ENCODE measurements at places on chromosomes 11 and 22.

GRCh38 chr11:3123305-3123704, 41.8 kb downstream of the OSBPL5 start:
- no peak for DNase-seq

DNA sequence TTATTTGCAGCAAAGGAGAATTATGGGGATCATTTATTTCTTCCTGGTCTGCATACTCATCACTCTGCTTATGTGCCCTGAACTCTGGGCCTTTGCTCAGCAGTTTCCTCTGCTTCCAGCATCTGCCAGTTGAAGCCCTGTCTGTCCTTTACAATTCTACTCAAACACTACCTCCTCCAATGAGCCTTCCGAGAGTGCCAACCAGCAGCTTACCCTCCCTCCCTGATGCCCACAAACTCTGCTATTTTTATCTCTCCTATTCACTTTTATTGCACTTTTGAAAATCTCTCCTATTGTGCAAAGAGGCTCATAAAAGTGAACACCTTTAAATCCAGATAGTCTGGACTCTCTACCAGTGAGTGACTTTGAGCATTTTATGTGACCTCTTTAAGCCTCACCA, 3.6 kb upstream of the ME3 start:
- no peak for DNase-seq

GRCh38 chr11:74008373-74009229, at the start of gene UCP3:
TSS of gene UCP3 (minus strand) at chr11:74009085. CDS start at chr11:74007042, 2,043 bp downstream.
- DNase-seq = no peak

- no peak for DNase-seq
Measured at GRCh38 chr11:76120513-76121101, 85.7 kb downstream of the WNT11 start.

GRCh38 chr11:114479331-114479730, 40.1 kb downstream of the REXO2 start:
- no peak for DNase-seq

- DNase-seq = no peak
Measured at GRCh38 chr11:113255096-113255495, 59.3 kb upstream of the TTC12 start.

DNA sequence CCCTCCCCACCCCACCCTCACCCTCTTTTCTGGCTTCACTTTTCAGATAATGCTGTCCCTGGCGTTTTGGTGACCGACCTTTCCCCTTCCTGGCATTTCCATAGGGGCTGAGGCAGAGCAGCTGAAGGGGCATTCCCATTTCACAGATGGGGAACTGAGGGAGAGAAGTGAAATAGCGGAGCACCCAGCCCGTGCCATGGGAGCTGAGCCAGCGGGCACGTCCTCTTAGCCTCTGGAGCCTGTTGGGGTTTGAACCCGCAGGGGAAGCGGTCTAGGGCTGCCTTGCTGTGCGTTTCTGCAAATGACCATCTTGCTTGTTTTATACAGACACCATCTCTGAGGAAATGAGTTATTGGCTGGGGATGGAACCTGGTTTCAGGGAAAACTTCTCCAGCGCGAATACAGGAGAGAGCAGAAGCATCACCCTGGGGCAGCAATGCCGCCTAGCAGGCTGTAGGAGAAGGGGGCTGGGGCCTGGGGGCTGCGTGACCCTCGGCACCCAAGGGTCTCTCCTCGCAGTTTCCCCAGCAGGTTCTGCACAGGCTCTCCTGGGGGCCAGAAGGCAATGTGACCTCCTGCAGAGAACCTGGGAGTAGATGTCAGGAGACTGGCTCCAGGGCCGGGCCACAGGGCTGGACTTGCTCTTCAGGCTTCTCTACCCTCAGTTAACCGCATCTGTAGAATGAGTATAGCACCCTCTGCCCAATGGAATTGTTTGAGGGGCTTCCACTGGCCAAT, 1.5 kb downstream of the PTPRJ start:
- no peak for DNase-seq

DNA sequence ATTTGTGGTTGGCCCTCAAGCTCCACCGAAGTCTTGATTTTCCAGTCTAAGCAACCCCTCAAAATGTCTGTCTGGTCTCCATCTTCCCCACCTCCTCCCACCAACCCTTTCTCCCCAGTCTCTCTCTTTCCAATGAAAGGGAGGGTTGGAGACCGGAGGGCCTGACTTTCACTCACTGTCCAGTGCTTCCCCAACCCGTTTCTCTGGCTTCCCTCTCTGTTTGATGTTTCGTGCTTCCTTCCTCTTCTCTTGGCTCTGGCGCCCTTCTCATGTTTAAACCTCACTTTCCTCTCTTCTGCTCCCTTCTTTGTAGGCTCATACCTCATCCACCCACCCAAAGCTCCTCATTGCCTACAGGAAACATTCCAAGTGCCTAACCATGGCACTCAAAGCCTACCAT, 11.1 kb upstream of the VPS37C start:
- no peak for DNase-seq

- DNase-seq = no peak
Measured at GRCh38 chr11:279040-279965, 1.1 kb downstream of the NLRP6 start.

- no peak for DNase-seq
Measured at GRCh38 chr11:119375337-119376196, 5.9 kb downstream of the USP2 start.

GRCh38 chr11:11520231-11521015, 101.4 kb downstream of the GALNT18 start:
- DNase-seq = no peak

DNA sequence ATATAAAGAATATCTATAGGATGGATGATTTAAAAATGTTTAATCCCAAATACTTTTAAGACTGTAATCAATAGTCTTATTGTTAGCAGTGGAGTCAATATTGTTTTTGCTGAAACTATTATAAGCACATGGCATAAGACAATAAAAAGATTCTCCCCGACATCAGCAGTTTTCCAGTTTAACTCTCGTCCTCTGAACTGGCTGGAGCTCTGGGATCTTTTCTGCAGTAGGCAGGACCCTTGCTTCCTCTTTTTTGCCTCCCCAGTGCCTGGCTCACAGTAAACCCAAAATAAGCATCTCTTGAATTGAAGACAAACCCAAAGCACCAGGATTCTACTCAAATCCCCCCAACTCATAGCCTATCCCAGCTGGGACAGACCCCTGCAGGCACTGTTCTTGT, 32.9 kb downstream of the KCNJ1 start:
- DNase-seq = no peak

DNA sequence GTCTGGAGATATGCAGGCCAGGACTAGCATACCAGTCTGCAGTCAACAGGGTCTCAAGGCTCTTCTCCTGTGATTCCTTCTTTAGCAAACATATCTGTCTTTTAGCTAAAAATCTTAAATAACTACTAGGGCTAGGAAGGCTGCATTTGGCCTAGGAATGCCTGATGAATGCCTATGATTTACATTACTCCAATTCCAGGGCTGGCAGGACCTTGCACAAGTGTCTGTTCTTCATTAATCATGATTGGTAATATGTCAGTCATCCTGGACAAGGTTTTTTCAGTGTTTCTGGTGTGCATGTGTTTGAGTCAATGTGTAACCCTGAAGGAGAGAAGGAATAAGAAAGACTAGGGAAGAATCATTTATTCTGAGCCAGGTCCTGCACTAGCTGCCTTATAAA, 280.5 kb upstream of the NARS2 start:
- DNase-seq = no peak

DNA sequence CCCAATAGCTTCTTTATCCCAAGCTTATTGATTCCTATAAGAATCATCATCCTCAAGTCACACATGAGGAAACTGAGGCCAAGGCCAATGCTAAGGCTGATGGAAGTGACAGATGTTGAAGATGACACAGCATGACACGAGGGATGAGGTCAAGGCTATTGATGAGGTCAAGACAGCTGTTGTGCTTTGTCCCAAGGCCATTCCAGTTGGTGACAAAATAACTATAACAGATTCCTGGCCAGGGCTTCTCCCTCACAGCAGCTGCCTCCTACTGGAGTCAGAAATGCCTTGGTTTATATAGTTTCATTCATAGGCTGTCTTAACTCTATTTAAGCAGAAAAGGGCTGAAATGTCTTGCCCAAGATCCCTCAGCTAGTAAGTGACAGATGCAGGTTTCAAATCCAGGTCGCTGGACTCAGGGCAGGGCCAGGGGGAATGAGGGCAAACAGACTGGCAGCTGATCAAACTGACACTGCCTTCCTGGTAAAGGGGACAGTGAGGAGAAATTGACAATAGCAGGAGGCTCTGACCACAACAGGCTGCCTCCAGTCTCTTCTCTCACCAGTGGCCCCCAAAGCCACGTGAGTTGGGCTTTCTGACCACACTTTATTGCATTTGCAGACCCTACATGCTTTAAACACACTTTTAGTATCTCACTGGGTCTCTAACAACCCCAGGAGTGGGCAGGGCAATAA, 16.5 kb downstream of the MIF start:
- no peak for DNase-seq

DNA sequence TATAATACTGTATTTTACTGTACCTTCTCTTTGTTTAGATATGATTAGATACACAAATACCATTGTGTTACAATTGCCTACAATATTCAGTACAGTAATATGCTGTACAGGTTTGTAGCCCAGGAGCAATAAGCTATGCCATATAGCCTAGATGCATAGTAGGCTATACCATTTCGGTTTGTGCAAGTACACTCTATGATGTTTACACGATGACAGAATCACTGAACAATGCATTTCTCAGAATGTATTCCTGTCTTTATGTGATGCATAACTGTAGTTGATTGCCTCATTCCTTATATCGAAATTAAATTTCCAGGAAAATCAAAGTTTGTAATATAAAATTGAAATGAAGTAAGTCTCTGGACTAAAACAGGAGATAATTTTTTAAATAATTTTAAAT, 49.3 kb upstream of the OR5P2 start:
- DNase-seq = no peak

- no peak for DNase-seq
Measured at GRCh38 chr11:131841028-131841427, 470.6 kb downstream of the NTM start.

- no peak for DNase-seq
Measured at GRCh38 chr11:116403794-116404461, 368.9 kb downstream of the BUD13 start.

DNA sequence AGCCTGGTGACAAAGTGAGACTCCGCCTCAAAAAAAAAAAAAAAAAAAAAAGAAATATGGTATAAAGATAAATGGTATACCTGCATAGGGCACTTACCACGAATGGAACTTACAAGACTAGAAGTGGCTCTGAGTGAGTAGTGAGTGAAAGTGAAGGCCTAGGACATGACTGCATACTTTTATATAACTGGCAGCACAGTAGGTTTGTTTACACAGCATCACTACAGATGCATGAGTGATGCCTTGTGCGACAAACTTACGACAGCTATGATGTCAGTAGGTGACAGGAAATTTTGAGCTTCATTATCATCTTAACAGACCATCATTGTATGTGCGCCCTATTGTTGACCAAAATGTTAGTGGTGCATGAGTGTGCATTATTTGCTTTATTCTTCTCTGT, 17.7 kb downstream of the XRCC6 start:
- DNase-seq = no peak

DNA sequence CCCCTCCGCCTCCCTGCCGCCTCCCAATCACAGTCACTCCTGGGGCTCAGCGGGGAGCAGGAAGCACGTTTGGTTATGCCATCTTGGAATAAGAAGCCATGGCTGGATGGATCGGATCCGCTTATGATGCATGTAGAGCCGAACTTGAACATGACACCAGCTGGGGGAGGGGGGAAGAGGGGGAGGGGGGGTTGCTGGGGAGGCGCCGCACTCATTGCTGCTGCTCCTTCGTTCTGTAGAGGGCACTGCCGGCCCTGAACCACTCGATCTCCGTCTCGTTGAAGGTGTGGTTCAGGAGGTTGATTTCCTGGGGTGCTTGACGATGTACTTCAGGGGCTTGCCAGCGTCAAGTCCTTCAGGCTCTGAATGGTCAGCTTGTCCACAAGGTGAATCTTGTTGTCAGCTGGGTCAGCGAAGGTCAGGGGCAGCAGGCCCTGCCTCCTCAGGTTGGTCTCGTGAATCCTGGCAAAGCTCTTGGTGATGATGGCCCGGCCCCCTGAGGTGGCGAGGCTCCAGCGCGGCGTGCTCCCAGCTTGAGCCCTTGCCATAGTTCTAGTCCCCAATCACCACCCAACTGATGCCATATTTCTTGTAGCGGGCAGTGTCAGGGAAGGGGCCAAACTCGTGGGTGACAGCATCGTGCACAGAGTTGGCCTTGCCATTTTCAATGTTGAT, 476.9 kb upstream of the ISX start:
- no peak for DNase-seq

DNA sequence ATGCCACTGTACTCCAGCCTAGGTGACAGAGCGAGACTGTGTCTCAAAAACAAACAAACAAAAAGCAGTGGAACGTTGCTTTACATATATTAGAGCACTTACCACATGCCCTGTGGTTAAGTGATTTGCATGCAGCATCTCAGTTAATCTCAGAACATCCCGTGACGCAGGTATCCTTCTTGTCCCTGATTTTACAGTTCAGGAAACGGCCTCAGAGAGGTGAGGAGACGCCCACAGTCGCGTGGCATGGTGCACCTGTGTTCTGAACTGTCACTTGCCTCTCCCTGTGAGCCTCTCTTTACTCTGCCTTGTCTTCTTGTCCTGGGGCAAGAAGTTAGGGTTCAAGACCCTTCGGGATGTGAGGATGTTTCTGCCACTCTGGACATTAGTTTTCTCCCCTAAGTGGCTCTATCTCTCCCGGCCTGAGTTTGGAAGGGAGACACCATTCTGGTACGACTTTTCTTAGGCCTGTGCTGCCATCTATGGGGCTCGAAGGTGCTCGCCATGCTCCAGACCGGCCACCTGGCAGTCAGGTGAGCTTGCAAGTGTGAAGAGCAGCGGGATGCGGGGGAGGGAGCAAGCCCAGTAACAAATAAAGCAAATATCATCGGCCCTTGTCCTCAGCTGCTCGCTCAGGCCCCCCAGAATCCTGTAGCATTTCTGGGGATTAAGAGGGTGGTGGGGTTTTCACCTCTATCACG, 25.6 kb downstream of the YWHAH start:
- peak; percentile 62 for DNase-seq

DNA sequence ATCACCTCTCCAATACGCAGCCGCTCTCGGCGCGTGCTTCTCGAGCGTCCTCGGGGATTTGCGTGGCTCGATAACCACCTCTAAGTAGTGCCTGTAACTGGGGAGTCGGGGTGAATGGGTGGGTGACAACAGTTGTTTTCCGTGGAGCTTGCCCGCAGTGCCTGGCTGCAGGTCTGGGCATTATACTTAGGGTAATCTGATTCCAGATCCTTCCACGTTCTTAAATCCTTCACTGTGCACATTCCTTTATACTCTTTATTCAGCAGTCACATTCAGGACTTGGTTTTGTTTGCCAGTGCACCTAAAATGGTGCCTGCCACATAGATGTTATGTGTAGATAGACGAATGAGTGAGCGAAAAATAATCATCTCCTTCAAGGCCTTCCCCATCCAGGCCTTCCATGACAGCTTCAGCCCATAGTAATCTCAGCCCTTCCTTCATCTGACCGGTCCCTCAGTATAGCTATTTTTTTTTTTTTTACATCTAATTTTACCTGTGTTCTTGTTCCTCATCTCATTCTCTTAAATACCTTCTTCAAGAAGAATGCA, 602 bp downstream of the NAT10 start:
- no peak for DNase-seq

- DNase-seq = no peak
Measured at GRCh38 chr22:35900483-35901168, 128.0 kb downstream of the RBFOX2 start.
